ENCODE measurements at places on chromosomes 11 and 22.

DNA sequence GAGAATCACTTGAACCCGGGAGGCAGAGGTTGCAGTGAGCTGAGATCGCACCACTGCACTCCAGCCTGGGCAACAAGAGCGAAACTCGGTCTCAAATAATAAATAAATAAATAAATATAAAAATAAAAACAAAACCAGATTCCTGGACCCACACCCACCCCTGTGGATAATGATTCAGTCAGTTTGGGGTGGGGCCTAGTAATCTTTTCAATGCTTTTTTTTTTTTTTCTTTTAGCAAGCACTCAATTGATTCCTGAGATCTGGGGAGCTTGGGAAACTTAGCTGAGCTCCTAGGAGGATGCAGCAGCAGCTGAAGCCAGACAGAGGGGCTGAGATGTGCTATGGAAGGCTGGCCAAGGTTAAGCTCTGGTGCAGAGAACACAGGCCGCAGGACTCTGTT, 4.6 kb upstream of the PC start:
- no peak for DNase-seq

- no peak for DNase-seq
Observed at GRCh38 chr11:80635178-80635577, 1194.3 kb upstream of the TENM4 start.

DNA sequence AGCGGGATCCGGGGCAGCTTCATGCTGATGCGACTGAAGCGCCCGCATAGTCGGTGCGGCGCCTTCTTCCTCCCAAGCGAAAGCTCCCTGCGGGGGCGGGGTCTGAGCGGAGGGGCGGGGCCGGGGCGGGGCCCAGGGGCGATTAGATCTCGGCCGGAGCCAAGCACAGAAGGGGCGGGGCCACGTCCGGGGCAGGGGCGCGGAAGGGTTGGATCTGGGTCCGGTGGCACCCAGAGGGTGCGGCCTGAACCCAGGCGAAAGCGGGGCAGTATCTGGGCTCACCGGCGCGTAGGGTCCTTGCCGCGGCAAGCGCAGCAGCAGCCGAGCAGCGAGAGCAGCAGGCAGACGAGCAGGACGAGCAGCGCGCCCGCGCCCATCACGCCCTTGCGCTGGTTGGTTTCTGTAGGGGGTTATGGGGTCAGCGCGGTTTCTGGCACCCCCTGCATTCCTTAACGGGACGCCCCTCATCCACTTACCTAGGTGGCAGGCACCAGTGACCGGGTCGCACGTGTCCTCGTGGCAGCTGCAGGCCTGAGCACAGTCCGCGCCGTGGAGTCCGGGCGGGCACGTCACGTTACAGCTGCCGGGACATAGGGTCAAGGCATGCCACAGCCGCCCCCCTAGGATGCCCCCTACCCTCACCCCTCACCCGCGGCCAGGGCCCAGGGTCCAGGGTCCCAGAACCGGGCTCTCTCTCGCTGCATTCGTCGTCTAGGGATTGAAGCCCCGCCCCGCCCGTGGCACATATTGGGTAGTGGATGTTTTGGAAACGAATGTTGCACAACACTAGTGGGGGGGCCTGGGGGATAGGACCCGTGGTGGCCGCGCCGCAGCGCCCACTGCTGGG, 8.1 kb downstream of the SCARF2 start:
- DNase-seq = peak; percentile 95

DNA sequence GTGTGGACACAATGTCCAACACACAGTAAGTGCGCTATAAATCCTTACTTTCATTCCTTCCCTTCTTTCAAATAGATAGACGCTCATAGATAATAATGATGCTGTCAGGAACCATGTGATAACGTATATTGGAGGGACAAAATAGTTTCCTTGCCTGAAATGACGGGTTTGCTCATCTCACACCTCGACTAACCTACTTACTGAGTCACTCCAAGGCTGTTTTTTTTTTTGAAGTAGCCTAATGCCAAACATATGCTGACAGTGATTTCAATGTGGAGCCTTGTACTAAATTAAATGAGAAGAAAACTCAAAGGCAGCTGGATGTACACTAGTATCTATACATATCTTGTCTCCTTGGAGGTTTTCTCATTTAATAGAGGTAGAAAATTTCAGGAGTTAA, 400.5 kb downstream of the NELL1 start:
- no peak for DNase-seq

Measured in CD4-positive, alpha-beta T cell treated with Interleukin-17A for 4 hours (primary cell).